ENCODE measurements at places on chromosomes 7 and 10.
A peak's percentile ranks its signal among the peaks of the same experiment; 100 is the strongest.

DNA sequence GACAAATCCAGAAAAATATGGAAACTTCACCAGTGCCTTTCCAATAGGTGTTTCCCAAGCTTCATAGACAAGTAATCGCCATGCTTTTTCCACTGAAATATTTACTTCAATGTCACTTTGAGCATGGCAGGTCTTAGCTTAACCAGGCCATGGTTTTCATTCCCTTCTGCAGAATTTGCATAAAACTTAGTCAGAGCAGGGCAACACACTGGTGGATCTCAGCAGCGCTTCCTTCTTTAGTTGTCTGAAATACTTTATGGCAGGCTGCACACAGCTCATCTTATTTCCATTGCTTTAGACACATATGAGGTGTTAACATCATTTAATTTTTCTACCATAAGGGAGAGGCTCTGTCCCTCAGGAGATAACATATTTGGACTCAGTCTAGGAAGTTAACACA, 102.9 kb upstream of the AHR start:
- no peak for DNase-seq

DNA sequence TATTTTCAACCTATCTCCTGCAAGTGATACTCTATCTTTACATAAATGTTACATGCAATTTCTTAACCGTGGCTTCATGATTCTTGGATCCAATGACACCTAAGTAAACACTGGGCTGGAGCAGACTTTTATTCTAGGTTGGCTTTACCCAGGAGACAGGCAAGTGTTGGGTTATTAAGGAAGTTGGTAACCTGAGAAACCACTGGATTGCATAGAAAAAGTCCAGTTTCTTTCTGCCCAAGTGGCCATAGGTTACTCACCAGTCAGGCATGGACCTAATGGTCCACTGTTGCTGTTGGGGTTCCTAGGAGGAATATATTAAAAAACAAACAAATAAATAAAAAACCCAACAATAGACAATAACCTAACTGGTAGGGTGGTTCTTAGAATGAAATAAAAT, 112.8 kb downstream of the SEMA3D start:
- no peak for DNase-seq

DNA sequence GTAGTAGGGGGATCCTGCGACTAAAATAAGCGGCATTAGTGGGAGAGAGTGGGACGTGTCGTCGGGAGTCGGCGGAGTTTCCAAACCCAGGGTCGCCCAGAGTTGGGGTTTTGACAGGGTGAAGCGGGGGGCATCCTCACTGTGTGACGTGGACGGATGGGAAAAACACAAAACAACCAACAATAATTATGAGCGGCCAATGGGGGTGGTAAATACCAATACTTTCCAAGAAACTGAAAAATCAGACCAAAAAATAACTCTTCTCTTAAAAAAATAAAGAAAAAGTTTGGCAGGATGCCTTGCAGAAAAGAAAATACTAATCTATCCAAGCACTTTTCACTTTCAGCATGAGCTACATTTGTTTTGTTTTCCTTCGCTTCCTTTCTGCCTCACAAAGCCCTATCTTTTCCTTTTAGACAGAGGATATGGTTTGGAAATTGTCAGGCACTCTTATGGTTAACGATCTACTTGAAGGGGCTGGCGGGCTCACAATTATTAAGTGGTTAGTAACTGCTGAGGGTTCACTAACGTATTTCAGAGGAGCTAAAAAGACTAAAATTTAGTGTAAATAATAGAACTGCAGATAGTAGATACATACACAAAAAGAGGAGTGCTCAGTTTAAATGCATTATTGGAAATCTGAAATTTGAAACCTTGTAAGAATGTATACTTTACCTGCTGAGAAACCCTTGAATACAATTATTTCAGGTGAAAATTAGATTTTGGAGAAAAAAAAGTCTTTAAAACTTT, 802 bp upstream of the CDK6 start:
- DNase-seq = no peak

DNA sequence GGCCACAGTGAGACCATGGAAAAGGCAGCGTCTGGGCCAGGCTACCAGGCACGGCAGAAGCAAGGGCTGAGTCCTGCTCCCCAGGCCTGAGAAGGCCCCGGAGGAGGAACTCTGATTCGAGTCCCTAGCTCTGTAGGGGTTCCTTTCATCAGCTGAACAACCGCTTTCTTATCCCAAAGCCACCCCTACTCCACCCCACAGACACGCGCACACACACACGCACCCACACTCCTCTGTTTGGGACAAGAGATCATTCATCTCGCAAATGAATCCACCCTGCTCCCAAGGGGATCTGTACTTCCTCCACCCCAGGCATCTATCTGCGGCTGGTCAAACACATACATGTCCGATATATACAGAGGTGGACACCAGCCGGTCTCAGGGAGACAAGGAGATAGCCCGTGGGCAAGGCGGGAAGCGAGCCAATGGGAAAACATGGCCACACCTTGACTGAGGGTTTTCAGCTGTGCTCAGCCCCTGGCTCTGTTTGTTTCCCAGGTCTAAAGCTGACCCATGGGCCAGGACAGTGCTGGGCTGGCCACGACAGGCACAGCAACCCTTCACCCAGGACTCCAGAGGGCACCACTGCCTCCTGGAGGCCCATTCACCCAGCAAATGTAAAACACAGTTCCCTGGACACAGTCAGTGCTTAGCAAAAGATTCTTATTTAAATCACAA, 7.3 kb downstream of the ZCCHC24 start:
- no peak for DNase-seq

GRCh38 chr7:142053988-142054387, 57.5 kb upstream of the MGAM2 start:
- no peak for DNase-seq

GRCh38 chr7:90804370-90804769, 208.2 kb downstream of the CDK14 start:
- DNase-seq = no peak

- DNase-seq = no peak
These were observed 29.3 kb upstream of the ERCC6 start for GRCh38 chr10:49568235-49568634.

DNA sequence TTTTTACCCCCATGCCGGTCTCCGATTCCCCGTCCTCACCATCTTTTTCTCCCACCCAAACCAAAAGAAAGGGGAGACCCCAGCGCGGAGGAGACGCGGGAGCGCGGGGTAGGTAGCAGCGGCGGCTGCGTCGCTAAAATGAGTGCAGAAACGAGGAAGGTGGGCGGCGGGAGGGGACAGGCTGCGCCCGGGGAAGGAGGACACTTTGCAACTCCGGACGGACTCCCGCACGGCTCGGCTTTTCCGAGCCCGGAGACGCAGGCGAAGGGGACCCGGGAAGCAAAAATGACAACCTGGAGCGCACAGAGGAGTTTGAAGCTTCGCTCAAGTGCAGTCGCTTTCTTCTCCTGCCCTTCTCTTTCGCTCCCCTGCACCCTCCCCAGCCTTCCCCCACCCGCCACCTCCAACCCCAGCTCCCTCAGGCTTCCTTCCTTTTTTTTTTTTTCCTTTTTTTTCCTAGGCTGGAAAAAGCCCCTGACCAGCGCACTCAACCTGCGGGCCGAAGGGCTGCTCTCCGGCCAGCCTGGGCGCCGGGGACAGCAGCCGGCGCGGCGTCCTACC, 453 bp downstream of the SFMBT2 start:
- DNase-seq = peak; percentile 35

Data from activated CD4-positive, alpha-beta T cell treated with anti-CD3 and anti-CD28 coated beads, Interleukin-2, amount 10 ng/mL, durations not matched to agents 7 days and 5 days (primary cell).